ENCODE measurements at places on chromosomes 12 and 14.

DNA sequence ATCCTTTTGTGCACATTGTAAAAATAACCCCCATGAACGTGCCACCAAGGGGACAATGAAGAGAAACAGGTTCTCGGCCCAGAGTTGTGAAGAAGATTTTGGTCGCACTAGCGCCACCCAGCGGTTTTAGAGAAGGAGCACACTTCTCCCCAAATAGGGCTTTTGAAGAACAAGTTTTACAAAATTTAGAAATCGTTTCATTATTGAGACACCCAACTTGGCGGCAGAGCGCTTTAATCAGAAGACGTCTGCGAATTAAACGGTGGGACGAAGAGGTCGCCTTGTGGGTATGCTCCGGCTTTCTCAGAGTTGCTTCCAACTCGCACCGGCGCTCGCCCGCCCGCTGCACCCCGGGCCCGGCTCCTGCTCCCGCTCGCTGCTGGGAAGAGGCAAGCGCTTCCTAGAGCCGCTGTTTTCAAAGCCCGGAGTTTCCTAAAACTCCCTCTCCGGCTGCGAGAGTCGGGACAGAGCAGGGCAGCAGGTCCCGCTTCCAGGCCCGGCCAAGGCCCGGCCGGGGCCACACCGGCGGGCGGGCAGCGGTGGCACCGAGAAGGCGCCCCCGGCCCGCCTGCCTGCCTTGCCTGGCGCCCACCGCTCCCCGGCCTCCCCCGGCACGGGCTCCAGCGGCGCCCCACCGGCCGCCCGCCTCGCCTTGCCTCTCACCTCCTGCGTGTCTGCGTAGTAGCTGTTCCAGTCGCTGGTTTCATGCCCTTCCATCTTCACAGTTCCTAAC, 645 bp downstream of the FOXA1 start:
- DNase-seq = peak; percentile 94

DNA sequence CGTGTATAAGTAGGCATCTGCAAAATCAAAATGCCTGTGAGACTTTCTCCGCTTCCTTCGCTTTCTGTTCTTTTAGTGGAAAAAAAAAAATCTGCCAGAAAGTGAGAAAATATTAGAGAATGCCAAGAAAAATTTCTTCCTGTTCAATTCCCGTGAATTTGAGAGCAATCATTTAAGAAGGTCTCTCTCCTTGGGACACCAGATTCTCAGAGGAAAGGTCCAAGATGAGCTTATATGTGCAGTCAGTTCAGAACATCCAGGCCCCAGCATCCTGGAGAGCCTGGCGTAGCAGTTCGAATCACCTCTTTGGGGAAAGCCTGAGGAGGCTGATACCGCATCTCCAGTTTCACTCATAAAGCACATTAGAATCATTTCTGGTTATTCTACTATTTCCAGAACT, 912.8 kb downstream of the GALC start:
- no peak for DNase-seq

DNA sequence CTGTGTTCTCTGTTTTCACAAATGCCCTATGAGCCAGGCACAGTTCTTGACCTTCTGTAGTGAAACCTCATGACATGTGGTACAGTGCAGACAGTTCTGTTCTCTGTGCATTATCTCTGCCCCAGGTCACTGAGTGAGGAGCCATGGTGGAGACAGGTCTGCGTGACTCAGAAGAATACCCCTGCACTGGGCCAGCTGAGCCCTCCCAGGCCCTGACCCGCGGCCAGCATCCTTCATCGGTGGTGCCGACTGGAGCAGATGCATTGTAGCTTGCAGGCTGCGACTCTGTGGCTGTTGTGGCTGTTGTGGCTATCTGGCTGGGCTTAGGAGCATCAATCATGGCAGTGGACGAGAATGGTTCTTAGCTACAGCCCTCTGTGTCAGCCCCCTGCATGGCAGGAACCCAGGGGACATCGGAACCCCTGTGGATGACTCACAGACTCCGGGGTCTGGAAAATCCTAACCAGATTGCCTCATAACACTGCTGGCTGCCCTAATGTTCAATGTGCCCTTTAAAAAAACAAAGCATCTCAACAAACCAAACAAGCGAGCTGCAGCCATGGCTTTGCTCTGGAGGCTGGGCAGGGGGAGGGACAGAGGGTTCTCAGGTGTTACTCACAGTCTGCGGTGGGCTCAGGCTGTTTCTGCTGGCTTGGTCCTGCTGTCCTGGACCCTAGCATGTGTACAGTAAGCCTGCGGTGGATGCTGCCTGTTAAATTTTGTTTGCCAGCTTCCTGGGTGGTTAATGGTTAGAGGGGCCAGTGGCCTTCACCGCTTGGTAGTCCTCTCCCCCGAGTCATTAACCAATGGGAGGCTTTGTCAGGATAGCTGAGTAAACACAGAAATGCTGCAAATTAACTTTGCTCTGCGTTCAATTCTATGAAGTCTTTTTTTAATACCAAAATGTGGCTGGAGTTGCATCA, at the start of gene SERPINA6:
Gene SERPINA6 (minus strand): TSS at position 689 of the 923 bp plus-strand sequence. CDS start 8,688 bp downstream, outside the sequence.
- no peak for DNase-seq

GRCh38 chr12:123139926-123140675, 10.8 kb downstream of the PITPNM2 start:
- DNase-seq = peak; percentile 51

DNA sequence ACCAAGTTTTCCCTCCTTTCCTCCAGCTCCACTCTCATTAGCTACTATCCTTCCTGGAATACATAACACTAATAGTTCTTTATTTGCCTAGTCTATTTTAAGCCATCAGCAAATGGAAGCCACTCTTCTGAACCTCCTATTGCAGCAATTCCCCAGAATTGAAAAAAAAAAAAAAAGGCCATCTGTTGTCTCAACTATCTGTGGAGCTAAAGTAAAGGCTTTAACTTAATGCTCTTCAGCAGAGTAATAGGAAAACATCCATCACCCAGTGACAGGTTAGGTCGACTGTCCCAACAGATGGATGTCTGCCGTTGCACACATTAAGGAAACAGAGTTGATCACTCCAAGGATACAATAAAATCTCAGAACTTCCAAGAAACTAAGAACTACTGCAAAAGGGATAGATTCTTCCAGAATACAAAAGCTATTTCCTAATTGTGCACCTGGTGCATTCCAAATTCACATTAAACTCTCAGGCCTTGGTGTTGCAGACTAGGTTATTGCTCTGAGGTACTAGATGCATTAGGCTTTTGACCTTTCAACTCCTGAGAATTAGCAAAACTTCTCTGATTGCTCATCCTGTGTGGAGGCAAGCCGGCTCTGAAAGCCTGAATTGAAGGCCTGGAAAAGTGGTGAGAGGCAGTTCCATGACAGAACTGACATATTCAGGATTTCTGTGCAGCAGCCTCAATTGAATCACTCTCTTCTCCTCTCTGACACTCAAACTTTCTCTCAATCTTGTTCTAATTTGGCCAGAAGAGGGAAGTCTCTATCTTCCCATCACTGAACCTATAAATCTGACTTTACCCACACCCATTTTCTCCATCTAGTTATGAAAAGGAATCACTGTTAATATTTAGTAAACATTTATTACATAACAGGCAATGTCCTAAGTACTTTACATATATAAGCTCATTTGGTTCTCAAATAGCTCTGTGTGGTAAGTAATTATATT, 238.4 kb upstream of the HMGA2 start:
- DNase-seq = no peak

DNA sequence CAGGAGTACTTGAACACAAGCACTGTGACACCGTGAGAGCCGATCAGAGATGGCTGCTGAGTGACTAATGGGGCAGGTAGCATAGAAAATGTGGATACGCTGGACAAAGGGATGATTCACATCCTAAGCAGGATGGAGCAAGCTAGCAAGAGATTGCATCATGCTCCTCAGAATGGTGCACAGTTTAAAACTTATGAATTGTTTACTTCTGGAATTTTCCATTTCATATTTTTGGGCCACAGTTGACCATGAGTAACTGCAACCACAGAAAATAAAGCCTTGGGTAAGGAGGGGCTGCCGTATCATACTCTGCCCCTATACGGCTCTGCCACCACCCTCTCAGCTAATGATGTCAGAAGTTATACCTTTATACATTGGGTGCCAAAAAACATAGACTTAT, 23.3 kb upstream of the MARK3 start:
- DNase-seq = no peak

- no peak for DNase-seq
Measured at GRCh38 chr14:25485381-25485780, 435.4 kb upstream of the STXBP6 start.

DNA sequence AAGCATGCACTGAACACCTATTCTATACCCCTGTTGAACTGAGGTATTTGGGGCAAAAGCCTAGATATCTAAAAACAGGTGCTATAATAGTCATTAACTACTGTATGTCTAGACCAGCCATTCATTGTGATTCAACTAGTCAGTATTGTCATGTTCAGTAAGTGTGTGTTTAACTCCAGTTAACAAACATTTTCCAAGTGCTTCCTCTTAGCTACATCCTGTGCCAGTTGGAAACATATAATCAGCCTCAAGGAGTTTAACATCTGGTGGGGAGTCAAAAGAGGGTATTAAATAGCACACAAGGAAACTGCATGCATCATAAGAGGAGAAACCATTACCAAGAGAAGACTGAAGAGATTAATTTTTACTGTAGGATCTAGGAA, 20.4 kb downstream of the TMTC1 start:
- DNase-seq = no peak

DNA sequence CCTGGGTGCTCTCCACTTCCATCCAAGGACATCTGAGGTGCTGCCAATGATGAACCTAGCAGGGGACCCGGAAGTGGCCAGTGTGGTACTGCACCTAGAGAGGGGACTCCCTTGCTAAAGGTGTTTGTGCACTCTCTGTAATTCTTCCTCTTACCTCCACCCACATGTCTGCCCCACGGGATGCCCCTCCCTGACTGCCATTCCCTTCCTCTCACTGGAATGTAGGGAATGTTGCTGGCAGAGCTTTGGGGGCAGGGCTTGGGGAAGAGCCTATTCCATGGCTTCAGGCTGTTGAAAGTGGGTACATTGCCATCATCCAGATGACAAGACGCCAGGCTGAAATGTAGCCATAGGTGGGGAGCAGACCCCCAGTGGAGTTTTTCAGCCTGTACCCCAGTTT, 153.2 kb downstream of the SMOC1 start:
- DNase-seq = no peak

DNA sequence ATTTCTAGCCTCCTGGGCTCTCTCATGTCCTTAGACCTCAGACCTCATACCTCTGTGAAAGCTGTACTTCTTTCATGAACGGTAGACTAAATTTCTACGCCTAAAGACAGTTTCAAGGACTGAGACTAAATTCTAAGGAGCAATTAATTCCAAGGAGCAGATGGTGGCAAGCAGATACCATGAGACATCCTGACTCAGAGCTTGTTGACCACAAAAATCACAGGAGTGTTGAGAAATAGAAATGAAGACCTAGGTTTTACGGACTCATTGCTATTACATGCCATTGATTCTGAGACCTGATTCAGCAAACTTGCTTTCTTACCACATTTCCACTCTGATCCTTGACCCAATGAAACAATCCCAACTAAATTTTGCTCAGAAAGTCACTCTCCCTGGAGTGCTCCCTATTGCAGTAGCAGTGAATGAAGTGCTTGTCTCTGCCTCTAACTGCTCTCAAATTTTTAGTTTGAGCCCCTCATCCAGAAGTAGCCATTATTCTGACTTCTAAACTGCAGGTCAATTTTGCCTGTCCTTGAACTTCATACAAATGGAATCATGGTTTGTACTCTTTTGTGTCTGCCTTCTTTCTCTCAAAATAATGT, 52.0 kb downstream of the PEX5 start:
- DNase-seq = no peak

DNA sequence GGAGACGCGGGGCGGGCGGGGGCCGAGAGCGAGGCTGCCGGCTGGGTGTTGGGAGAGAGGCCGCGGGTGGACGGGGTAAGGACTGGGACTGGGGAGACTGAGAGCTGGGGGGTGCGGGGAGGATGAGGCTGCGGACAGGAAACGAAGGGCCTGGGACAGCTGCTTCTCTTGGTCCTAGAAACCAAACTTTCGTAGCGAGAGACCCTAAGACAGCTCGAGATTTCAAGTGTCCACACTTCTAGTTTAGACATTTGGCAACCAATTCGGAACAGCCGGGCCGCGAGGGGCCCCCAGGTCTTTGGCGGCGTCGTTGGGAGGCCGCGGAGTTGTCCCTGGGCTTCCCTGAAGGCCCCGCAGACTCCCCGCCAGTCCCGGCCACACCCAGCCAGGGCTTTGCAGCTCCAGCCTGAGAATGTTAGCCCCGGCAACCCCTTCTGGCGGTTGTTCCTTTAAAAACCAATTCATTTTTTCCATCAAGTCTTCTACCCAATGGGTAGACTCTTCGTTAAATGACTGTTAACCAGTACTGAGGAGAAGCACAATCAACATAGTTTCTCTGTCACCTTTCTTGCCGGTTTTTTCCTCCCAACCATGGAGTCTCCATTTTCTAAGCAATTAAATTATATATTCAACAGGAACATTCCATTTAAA, 11.5 kb downstream of the NKX2-1 start:
- DNase-seq = peak; percentile 15

GRCh38 chr12:96302687-96303310, 97.4 kb downstream of the CDK17 start:
- peak; percentile 42 for DNase-seq

DNA sequence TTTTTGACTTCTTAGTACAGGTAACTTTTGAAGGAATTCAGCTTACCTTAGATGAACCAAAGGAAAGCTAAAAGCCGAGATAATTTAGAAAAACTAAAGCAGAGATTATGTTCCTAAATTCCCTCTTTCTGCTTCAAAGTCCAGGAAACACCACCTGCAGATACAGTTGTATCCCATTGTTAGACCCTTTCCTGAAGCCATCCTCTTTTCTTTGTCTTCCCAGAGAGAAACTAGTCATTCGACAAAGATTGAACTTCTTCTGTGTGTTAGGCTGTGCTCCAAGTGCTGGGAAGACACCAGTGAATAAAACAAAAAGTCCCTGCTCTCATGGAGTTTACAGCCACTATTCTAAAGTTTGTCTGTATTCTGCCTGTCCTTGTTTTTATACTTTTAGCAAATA, 29.3 kb downstream of the PPM1A start:
- no peak for DNase-seq

- peak; percentile 83 for DNase-seq
Measured at GRCh38 chr12:64825143-64826021, 935 bp downstream of the TBC1D30 start.

DNA sequence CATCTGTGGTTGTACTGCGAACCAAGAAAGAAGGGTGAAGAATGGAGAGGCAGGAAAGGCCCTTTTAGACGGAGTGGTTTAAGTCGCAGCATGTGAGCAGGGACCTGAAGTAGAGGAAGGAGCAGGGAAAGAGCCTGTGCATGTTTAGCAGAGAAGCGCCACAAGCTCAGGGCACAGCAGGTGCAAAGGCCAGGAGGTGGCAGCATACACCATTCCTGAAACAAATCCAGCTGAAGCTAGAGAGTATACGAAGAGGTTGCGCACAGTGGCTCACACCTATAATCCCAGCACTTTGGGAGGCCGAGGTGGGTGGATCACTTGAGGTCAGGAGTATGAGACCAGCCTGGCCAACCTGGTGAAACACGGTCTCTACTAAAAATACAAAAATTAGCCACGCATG, 49.9 kb downstream of the HELB start:
- peak; percentile 30 for DNase-seq

DNA sequence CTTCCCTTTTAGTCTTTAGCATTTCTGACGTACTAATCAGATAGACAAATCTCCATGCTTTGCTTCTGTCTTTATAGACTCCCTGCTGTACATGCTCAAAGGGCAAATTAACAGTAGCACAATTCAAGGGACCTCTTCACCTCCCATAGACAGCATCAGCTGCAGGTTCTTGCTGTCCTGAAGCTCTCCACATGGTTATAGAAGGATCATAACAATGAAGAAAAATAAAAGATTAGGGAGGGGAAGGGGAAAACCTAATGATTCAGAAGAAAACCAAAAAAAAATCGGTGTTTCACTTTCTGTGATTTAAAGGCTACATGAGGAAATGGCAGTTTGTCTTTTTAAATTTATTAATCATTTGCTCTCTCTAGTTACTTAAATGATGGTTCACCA, 155.5 kb downstream of the PTCSC3 start:
- no peak for DNase-seq
